Neural progenitor cell (in vitro differentiated cells): ENCODE measurements at places on chromosomes 1 and 21. TPM values are rescaled to one million over a fixed set of nuclear protein-coding genes. Genes with fewer than 3 reads are reported as not detected.

Gene DPH5
- total RNA-seq = 63.3 and 99.4 TPM in 2 replicates

Gene SLC9C2
- not detected in 2 replicates for total RNA-seq

Gene PSEN2
- 11.4 and 18.2 TPM in 2 replicates for total RNA-seq

Gene GPR153
- 8.4 and 27.3 TPM in 2 replicates for total RNA-seq

Gene GIPC2
- not detected in 2 replicates for total RNA-seq

Gene CCDC17
- total RNA-seq = 1.5 and 1.7 TPM in 2 replicates

Gene IL12RB2
- total RNA-seq = 0.06 and 0.25 TPM in 2 replicates

Gene GRIK3
- total RNA-seq = 1.7 and 3.0 TPM in 2 replicates

Gene PRDM16
- 1.9 and 2.0 TPM in 2 replicates for total RNA-seq
